ENCODE measurements at places on chromosomes 1 and 21.
A peak's percentile ranks its signal among the peaks of the same experiment; 100 is the strongest.

- DNase-seq: peak; percentile 85
These were observed 10.3 kb downstream of the INSRR start for GRCh38 chr1:156848461-156849150.

DNA sequence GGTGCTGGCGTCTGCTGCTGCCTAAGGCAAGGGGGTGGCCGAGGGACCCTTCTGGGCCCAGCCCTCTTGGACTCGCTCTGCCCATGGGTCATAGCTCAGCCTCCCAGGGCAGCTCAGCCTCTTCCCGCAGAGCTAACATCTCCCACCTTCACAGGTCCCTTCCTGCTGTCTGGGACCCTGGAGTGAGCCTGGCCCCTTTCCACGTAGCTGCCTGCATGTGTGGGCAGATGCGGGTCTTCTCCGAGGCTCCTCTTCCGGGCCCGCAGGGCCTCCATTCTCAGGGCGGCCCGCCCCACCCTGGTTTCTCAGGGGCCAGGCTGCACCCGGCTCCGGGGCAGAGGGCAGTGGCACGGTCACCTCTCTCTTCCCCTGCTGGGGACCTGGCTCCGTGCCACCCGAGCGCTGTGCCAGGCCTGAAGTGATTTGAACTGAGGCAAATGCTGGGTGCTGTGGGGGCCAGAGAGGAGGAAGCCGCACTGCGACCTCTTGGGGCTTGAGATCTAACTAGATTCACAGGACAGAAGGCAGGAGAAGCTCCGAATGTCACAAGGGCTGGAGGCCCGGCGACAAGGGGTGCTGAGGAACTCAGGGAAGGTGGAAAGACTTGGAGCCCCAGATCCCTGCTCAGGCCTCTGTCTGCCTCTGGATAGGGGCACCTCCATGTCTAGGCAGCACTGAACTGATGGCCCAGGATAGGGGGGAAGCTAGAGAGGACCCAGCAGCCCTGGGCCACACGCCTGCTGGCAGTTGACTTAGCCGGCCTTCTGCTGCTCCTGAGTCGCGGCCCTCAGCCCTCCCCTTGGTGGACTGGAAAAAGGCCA lies 40.7 kb downstream of the COQ8A start:
- no peak for DNase-seq

DNA sequence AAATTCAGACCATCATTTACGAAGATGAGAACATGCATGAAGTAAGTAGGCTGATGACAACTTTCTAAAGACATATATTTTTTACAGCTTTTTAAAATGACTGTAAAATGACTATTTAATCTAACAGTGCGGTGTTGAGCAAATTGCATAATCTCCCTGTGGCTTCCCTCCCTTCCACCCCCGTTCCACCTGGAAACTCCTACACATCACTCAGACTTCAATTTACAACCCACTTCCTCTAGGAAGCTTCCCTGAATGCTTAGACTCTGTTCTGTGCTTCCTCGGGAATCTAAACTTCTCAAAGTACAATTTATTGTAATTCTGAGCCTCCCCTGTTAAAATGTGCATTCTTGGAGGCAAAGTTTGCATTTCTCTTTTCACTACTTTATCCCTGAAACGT lies 354.9 kb downstream of the DPYD start:
- DNase-seq: no peak

DNA sequence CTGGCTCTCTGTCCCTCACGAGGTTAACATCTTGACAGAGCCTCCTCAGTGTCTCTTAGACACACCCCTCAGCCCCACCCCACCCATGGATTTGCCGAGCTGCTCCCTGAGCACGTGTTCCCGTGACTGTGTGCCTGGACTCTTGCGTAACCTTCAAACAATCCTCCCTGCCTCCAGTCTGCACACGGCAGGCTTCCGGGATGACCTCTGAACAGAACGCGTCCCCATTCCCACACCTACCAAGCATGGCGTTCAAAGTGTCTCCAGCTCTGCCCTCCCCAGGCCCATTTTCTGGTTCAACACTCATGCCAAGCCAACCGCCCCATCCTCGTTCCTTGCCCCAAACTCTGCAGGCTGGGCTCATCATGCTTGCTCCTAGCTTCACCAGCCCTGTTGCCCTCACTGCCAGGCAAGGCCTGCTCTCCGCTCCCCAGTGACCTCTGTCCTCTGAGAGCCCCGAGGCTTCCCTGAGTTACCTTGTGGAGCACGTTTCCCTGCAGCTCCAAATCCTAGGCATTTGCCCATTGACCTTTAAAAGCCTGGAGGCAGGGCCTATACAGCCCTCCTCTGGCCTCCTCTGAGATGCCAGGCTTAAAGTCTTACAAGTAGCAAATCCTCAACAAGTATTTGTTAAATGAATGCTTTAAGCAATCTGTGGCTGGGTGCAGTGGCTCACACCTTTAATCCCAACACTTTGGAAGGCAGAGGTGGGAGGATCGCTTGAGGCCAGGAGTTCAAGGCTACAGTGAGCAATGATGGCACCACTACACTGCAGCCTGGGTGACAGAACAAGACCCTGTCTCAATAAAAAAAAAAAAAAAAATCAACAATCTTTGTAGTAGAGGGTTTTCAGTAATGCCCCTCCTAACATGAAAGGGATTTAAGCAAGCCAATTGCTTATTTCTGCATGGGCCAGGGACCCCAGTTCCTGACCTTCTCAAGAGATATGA lies 5.0 kb downstream of the AGT start:
- DNase-seq: no peak

- no peak for DNase-seq
These were observed 17.3 kb upstream of the RHBDL2 start for GRCh38 chr1:38958967-38959366.

All from GM23338 (cell line).